ENCODE measurements at places on chromosomes 3 and 15.

- no peak for DNase-seq
These were observed 140.9 kb downstream of the CHSY1 start for GRCh38 chr15:101110681-101111569.

DNA sequence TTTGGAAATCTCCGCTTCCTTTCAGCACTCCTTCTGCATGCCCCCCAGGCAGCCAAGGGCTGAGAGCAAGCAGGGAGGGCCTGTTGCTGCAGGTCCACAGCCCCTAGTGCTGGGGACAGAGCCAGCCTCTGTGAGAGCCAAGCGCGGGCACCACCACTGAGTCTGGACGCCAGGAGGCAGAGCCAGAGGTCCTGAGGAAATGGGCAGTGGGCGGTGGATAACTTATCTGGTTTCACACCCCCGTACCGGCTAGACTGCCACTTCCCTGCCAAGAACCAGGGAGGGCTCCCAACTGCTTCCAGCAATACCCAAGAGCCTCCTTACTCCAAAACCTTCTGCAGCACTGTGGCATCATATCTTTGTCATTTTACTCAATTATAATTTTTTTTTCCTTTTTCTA lies 141.6 kb upstream of the IGF1R start:
- DNase-seq = no peak

DNA sequence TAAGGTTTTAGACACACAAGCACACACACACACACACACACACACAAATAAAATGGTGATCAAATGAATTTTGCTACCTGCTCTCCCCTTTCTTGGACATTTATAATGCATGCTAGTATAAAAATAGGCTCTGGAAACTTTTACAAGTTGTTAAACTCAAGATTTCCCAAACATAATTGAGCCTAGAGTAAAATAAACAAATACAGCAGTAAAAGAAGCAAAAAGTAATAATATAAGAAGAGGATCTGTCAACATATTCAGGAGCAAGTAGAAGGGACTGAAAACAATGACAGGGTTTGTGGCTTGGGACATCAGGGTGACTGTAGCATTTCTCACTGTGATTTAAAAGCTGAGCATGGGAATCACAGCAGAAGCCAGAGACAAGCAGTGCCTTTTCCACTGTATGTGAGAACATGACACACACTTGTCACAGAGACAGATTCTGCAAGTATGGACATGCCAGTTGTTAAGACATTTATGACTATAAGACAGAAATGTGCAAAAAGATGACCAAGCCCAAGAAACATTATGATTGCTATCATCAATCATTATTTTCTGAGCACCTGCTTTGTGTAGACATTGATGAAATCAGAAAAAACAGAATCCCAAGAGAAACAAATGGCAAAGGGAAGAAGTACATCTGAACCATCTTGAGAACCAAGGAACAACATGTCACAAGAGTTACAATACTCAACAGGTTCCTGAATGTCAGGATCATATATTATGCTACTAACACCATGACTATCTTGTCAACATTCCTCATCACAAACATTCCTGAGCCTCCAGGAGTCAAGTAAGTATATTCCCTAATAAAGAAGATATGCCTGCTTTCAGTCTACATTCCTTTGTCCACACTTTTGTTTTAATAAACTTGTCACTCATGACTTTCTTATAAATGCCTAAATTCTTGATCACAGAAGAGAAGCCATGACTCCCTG lies 7.1 kb downstream of the THRB start:
- no peak for DNase-seq

DNA sequence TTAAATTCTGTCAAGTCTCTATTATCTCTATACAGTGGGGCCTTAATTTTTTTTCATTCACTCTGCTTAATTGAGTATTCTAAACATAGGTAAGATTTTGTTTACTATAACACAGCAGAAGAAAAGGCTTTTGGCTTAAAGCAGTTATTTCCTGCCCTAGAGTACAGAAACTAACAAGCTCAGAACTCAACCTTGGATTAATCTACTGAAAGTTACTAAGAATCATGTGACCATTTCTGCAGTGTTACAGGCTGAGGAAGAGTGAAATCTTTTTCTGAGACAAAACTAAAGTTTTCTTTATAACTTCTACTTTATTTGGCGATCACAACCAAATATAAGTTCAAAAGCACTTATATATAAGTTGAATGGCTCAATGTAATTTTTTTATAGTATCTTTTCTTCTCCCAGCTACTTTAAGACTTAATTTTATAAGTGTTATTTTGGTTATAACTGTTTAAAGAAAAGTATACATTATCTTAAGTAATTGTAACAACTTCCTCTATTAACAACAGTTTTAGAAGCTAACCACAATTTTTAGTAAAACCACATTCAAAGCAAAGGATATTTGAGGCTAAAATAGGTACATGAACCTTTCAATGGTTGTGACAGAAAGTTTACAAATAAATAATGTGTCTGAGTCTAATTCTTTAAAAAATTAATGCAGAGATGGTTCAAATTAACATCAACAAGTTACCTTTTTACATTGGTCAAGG lies 240.6 kb upstream of the NAALADL2 start:
- no peak for DNase-seq

GRCh38 chr3:58141766-58142345 lies 68.9 kb downstream of the DNASE1L3 start:
- no peak for DNase-seq

DNA sequence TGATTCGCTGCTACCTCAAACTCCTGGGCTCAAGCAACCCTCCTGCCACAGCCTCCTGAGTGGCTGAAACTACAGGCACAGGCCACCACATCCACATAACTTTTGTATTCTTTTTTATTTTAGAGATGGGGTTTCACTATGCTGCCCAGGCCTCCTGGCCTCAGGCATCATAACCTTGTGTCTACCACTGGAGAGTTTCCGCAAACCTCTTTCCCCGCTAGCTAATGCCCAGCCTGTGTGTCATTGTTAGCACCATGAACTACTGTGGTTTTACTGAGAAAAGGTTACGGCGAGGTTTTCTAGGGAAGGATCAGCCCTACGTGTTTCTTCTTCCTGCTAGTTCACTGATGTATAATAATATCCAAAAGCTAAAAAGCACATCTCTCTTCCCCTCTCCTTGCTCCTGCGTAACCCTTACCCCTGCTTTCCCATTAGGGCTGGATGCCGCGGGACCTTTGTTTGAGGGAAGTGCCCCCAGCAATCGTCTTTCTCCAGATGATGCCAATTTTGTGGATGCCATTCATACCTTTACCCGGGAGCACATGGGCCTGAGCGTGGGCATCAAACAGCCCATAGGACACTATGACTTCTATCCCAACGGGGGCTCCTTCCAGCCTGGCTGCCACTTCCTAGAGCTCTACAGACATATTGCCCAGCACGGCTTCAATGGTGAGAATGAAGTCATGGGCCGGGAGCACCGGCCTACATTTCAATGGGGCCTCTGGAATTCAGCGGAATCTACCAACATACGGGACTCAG lies 113.7 kb downstream of the LIPC start:
- no peak for DNase-seq

Measured in effector CD8-positive, alpha-beta T cell (primary cell).